ENCODE measurements at places on chromosomes 2 and 18. TPM values are rescaled to one million over a fixed set of nuclear protein-coding genes. Genes with fewer than 3 reads are reported as not detected.

- no peak overlapping the region for H3K4me3 ChIP-seq
- no peaks in the 10 kb centered on the region for H3K27me3 ChIP-seq
- no peak overlapping the region for H3K27ac ChIP-seq
- DNase-seq, result no peak
These were observed 9.9 kb downstream of the NCAPH start for GRCh38 chr2:96345438-96345837.

DNA sequence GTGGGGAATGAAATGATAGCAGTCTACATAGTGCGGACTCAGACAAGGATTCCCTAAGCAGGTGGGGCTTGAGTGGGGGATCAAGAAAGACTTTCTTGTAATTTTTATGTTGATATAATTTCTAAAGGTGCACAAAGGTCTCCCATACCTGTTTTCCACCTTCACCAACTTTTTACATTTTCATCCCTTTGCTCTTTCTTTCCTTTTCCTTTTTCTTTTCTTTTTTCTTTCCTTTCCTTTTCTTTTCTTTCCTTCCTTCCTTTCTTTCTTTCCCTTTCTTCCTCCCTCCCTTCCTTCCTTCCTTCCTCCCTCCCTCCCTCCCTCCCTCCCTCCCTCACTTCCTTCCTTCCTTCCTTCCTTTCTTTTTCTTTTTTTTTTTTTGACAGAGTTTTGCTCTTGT lies 10.1 kb upstream of the TRMT61B start:
- no peak for DNase-seq
- no peaks in the 10 kb centered on the region for H3K27me3 ChIP-seq
- no peak overlapping the region for H3K27ac ChIP-seq
- H3K4me1 ChIP-seq, result no peaks in the 10 kb centered on the region
- no peaks in the 10 kb centered on the region for H3K36me3 ChIP-seq
- H3K4me3 ChIP-seq, result no peak overlapping the region

The MC4R gene
- total RNA-seq, result not detected

DNA sequence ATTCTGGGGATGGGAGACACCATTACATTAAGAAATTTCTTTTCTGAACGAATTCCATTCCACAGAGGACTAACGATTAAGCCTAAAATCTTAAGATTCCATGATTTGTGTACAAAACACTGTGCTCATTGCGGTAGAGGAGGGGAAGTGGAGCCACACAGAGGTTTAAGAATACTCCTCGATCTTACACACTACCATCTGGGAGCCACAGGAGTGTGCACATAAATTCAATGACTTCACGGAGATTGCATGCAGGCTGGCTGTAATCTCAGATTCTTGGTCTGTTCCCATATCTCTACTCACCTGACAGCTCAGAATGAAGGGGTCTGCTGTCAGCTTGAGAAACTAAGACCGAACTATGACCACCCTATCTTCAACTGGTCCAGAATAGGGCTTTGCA lies 762 bp downstream of the VPS4B start:
- H3K4me1 ChIP-seq, result no peaks in the 10 kb centered on the region
- H3K27ac ChIP-seq, result peak overlapping the region; percentile 97
- no peak for DNase-seq
- no peaks in the 10 kb centered on the region for H3K27me3 ChIP-seq
- H3K36me3 ChIP-seq, result no peaks in the 10 kb centered on the region

The C2orf78 gene
- not detected for total RNA-seq

- no peaks in the 10 kb centered on the region for H3K36me3 ChIP-seq
- H3K27me3 ChIP-seq, result no peaks in the 10 kb centered on the region
- H3K4me3 ChIP-seq, result no peak overlapping the region
- no peaks in the 10 kb centered on the region for H3K4me1 ChIP-seq
- no peak overlapping the region for H3K27ac ChIP-seq
These were observed 34.2 kb upstream of the ZNF804A start for GRCh38 chr2:184564092-184564491.

DNA sequence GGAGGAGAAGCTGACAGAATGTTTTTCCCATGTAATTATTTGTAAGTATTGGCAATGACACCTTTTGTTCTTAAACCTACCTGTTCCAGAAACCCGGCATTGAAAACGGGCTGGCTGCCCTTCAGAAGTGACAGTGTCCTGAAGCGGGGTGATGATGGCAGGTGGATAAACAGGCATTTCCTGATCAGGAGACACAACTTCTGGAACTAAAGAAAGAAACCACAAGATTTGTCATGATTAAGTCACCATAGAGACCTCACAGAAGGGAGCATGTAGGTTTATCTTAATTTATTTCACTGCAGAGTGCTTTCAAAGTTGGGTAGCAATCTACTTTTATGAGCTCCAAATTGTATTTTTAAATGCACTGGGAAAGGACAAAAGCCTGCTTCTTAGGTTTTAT lies 43.1 kb downstream of the TTN start:
- DNase-seq, result no peak
- H3K27ac ChIP-seq, result no peak overlapping the region
- H3K36me3 ChIP-seq, result no peaks in the 10 kb centered on the region

The LOXL3 gene
- 3.7 TPM for total RNA-seq

DNA sequence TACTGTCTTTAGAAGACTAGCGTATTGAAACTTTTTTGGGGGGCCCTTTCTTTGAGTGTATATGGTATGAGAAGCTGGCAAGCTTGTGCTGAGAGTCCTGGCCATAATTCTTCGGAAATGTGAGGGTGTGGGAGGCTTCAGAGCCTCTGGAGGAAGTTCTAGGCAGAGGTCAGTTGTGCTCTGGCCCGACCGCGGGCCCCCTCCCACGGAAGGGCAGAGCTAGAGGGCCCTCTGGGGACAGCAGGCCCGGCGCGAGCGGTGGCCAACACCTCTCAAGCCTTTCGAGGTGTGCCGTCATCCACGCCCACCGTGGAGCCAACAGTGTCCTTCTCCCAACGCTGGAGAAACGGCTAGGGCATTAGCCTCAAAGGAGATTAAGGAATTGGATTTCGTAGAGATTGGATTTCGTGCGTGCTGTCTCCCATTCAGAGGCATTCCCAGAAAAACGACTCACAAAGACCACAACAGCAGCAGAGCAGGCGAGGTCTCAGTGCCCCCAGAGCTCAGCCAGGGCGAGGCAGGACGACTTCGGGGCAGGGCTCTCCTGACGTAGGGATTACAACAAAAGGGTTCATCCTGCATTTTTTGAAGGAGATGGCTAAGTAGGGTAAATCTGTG lies 2.2 kb upstream of the MTCL1 start:
- peak overlapping the region; percentile 29 for H3K27ac ChIP-seq
- DNase-seq, result no peak
- H3K4me3 ChIP-seq, result no peak overlapping the region
- no peaks in the 10 kb centered on the region for H3K36me3 ChIP-seq
- peaks cover 10% of the 10 kb centered on the region for H3K4me1 ChIP-seq

The FN1 gene
- 102 TPM for total RNA-seq

- H3K4me1 ChIP-seq, result no peaks in the 10 kb centered on the region
- H3K36me3 ChIP-seq, result no peaks in the 10 kb centered on the region
- H3K4me3 ChIP-seq, result no peak overlapping the region
- no peak for DNase-seq
These were observed 37.9 kb upstream of the PKDCC start for GRCh38 chr2:42009657-42010580.

The XDH gene
- 0.16 TPM for total RNA-seq

GRCh38 chr2:202945-203344 lies 60.9 kb downstream of the SH3YL1 start:
- no peak for DNase-seq
- H3K36me3 ChIP-seq, result no peaks in the 10 kb centered on the region
- H3K27ac ChIP-seq, result no peak overlapping the region
- no peaks in the 10 kb centered on the region for H3K4me1 ChIP-seq
- H3K27me3 ChIP-seq, result no peaks in the 10 kb centered on the region

DNA sequence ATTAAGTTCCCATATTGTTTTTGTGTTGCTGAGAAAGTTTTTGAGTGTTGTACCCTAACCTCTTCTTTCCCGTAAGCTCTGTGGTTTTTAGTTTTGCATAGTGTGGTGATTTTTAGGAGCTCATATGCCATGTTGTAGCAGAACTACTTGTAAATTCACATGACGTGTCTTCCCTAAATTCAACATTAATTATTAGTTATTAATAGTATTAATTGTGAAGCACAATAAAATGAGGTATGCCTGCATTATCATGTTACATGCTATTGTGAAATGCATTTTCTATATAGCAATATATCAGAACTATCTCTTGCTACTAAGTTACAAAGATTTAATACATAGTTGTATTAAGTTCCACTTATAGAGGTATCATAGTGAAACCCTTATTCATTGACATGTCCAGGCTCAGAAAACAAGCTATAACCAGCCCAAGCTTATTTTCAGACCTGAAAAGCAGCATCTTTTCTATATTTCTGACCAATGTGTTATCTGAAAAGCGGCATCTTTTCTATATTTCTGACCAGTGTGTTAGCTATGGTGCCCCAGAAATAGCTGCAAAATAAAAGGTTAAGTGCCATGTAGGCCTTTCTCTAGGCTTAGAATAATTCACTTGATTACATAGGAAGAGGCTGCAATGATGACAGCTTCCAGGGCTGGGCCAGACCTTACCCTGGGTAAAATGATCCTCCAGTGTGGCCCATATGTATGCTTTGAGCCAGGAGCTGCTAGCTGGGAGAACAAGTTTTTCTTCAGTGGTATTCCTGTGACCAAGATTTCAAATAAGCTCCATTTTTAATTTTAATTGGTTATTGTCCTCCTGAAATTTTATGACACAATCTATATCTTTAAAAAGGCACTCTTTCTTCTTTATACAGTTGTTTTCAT lies 21.6 kb downstream of the EPAS1 start:
- H3K27ac ChIP-seq, result no peak overlapping the region
- H3K4me3 ChIP-seq, result no peak overlapping the region
- H3K4me1 ChIP-seq, result no peaks in the 10 kb centered on the region
- H3K27me3 ChIP-seq, result no peaks in the 10 kb centered on the region
- no peak for DNase-seq
- H3K36me3 ChIP-seq, result no peaks in the 10 kb centered on the region

DNA sequence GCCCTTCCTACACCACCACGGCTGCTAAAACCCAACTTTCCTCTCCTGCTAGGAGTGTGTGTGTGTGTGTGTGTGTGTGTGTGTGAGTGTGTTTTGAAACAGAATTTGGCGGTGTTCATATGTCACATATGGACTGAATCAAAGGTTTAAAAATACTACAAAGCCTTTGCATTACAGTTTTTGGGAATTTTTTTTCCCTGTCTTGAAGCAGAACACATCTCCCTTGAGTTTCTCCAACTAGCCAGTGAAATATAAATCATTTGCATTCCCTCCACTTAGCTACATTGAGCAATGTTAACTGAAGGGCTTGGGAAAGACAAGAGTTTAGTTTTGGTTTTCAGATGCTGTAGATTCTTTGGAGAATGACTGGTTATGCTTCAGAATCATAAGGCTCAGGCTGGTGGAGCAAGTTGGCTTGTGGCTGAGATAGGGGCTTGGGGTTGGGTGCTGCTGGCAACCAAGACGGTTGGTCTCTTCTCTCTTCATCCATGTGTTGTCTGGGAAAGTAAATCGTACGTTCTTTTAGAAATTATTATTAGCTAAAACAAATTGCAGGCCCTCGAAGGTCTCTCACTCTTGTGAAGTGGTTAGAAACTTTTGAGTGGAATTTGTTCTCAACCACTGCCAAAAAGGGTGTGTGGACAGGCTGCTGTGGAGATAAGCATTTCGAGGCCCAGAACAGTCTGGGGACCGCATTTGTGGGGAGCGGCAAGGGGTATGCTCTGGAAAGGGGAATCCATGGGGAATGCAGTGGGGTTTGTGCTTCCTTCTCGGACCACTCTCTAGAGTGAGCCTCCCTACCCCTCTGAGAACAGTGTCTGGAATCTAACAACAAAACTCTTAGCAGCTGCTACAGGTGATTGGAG lies 1.4 kb downstream of the NRP2 start:
- H3K27me3 ChIP-seq, result peaks cover 26% of the 10 kb centered on the region
- H3K27ac ChIP-seq, result peak overlapping the region; percentile 82
- no peaks in the 10 kb centered on the region for H3K4me1 ChIP-seq
- H3K4me3 ChIP-seq, result peak overlapping the region; percentile 54
- no peak for DNase-seq

The FABP1 gene
- not detected for total RNA-seq

- no peak overlapping the region for H3K4me3 ChIP-seq
- H3K27me3 ChIP-seq, result peaks cover 99% of the 10 kb centered on the region
- peaks cover 10% of the 10 kb centered on the region for H3K4me1 ChIP-seq
- no peak overlapping the region for H3K27ac ChIP-seq
- no peaks in the 10 kb centered on the region for H3K36me3 ChIP-seq
- no peak for DNase-seq
These were observed 3.4 kb downstream of the SP9 start for GRCh38 chr2:174338147-174338605.

GRCh38 chr2:225011585-225011984 lies 30.7 kb downstream of the DOCK10 start:
- H3K36me3 ChIP-seq, result no peaks in the 10 kb centered on the region
- DNase-seq, result no peak
- H3K27me3 ChIP-seq, result no peaks in the 10 kb centered on the region
- no peak overlapping the region for H3K4me3 ChIP-seq

DNA sequence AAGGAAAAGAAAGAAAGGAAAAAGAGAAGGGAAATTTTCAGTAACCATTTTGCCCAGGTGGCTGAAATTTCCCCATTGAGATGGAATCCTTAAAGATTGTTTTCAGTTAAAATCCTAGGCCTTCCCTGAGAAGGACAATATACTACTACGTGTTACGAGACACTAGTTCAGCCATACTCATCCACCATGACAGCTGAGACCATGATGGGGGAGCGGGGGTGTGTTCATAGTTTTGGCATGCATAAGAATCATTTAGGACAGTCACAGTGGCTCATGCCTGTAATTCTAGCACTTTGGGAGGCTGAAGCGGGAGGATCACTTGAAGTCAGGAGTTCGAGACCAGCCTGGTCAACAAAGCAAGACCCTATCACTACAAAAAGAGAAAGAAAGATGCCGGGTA lies 28.0 kb downstream of the PLA2R1 start:
- no peak overlapping the region for H3K4me3 ChIP-seq
- H3K27me3 ChIP-seq, result no peaks in the 10 kb centered on the region
- no peaks in the 10 kb centered on the region for H3K4me1 ChIP-seq
- H3K27ac ChIP-seq, result no peak overlapping the region

DNA sequence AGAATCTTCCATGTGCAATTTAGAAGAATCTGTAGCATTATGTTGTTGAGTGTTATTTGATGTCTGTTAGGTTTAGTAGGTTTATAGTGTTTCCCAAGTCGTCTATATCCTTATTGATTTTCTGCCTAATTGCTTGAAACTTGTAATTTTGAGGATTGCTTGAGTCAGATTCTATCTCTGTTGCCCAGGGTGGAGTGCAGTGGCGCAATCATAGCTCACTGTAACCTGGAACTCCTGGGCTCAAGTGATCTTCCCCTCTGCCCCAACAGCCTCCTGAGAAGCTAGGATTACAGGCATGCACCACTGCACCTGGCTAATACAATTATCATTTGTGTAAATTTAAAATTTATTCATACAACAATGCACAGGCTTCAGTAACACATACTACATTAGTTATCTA lies 3.1 kb upstream of the TCF23 start:
- no peaks in the 10 kb centered on the region for H3K4me1 ChIP-seq
- H3K27me3 ChIP-seq, result no peaks in the 10 kb centered on the region
- H3K36me3 ChIP-seq, result no peaks in the 10 kb centered on the region
- no peak for DNase-seq
- no peak overlapping the region for H3K4me3 ChIP-seq

The NMUR1 gene
- 3.8 TPM for total RNA-seq

GRCh38 chr18:77374446-77374805 lies 124.8 kb downstream of the GALR1 start:
- no peaks in the 10 kb centered on the region for H3K27me3 ChIP-seq
- H3K4me3 ChIP-seq, result no peak overlapping the region
- no peaks in the 10 kb centered on the region for H3K36me3 ChIP-seq
- DNase-seq, result no peak
- H3K4me1 ChIP-seq, result no peaks in the 10 kb centered on the region

Data from breast epithelium (tissue), 4 donors.